Eye (tissue), 1 donor: ENCODE measurements at places on chromosomes 1 and 21.

DNA sequence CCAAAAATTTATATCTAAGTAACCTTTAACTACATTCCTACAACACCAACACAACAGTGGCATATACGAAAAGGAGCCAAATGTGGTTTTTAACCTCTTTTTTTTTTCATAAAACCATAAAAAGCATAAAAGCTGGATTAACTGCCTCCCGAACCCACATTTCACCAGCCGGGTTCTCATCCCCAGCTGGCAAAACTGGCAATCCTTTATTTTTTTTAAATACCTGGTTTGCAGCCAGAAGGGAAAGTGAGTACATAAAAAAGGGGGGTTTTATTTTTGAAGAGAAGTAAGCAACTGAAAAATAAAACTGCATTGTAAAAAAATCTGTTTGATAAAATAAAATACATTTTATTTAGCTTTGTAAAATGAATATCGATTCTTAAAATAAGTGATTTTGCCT is 295.4 kb downstream of the AKT3 start:
- DNase-seq: no peak

DNA sequence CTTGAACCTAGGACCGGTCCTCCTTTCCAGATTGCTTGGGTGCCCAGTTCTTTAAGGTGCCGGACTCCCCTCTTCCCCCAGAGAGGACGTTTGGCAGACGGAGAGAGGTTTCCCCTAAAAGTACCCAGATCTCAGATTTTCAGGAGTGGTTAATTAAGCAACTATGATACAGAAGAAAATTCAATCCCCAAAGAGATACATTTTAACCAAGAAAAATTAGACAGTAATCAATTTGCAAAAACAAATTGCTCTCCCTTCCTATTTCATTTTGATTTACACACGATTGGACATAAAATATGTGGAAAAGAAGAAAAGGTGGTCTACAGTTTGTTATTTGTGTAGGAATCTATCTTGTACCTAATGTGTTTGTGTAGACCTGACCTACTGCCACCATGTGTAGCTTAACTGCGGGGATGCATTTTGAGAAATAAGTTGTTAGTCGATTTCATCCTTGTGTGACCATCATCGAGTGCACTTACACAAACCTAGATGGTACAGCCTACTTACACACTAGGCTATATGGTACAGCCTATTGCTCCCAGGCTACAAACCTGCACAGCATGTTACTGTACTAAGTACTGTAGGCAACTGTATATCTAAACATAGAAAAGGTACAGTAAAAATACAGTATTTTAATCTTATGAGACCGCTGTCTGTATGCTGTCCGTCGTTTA is 755 bp downstream of the RPAP2 start:
- no peak for DNase-seq

DNA sequence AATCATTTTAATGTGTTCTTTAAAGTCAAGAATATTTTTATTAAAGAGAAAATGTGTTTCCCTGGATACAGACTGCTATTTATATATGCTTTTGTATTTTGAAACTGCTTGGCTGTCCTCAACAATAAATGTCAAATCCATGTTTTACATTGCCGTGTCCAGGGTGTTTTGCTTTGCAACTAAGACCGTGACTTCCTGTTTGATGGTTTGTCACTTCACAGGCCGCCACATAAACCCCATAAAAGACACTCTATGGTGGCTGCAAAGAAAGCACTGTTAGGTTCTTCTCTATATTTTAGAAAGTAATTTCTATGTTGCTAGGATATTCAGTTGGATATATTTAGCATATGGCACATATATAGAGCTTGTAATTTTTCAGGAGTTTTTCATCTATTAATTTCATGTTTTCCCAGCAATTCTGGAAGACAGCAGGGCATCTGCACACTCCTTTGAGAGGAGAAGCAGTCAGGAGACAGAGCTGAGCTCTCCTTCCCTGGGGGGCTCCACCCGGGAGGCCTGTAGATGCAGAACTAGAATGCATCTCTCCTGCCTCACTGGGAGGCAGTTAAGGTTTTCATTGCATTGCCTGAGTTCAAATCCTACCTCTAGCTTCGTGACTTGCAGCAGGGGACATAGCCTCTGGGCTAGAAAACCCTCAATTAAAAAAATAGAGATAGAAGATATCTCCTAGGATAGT is 33.1 kb downstream of the PRDM2 start:
- DNase-seq: no peak

- DNase-seq: no peak
These were observed 10.4 kb upstream of the C2CD2 start for GRCh38 chr21:41964171-41964570.

DNA sequence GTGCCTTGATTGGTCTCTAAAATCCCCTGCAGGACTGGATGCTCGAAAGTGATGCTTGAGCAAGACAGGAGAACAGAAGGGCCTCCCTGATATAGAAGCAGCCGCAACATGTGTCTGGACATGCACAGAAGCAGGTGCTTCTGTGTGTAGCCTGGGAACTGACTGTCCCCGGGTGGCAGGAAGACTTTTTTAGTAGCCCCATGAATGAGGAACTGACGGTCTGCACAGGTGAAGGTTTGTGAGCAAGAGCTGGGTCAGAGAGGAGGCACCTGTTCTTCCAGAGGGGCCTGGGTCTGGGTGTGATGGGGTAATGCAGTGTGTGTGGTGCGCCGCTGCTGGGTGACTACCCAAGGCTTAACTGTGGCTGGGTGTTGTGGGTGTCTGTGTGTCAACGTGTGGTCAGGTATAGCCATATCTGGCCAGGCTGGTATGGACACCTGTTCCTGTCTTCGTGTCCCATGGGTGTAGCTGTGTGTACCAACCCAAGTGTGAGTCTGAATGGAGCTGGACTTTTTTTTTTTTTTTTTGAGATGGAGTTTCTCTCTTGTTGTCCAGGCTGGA is 39.1 kb upstream of the FOXO6 start:
- no peak for DNase-seq

DNA sequence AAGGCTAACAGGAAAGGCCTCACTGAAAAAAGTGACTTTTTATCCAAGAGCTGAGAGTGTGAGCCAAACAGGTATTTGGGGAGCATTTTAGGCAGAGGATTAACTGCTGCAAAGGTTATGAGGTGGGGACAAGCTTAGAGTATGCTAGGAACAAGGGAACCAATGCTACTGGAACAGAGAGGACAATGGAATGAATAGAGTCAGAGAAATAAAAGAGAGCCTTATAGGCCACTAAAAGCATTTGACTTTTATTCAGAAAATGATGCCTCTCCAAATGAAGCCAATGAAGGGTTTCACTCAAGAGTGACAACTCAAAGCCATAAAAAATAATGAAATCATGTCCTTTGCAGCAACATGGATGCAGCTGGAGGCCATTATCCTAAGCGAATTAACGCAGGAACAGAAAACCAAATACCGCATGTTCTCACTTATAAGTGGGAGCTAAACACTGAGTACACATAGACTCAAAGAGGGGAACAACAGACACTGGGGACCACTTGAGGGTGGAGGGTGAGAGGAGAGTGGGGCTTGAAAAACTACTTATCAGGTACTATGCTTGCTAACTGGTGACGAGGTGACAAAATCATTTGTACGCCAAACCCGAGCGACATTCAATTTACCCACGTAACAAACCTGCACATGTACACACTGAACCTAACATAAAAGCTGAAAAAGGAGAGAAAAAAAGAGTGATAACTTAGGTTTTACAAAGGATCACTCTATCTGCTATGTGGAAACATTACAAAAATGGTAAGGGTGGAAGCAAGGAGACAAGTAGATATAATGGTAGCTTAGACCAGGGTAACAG is 11.1 kb downstream of the PTP4A2 start:
- DNase-seq: no peak

- no peak for DNase-seq
These were observed 9.6 kb upstream of the SIM2 start for GRCh38 chr21:36689324-36689723.

GRCh38 chr1:42978317-42979035 is 19.8 kb upstream of the SLC2A1 start:
- DNase-seq: no peak

- no peak for DNase-seq
These were observed 18.5 kb upstream of the BTG3 start for GRCh38 chr21:17631195-17631594.

- DNase-seq: peak; percentile 44
These were observed 425.7 kb upstream of the USP24 start for GRCh38 chr1:55640708-55641473.

DNA sequence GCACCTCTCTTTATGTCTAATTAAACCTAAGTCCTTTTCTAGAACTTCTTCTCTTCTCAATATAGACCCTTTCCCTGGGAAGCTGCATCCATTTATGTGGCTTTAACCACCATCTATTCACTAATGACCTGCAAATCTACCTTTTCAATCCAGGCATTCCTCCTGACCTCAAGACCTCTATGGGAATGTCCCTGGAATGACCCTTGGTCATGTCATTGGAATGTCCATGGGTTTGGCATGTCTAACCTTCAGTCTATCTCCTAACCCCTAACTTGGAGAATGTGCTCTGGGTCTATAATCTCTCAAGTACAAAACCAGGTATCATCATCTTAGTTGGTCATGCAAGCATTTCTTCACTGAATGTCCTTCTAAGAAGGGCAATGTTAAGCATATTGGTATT is 196.1 kb downstream of the KCNH1 start:
- no peak for DNase-seq

- DNase-seq: no peak
These were observed 3.5 kb downstream of the PPM1J start for GRCh38 chr1:112711670-112712069.

DNA sequence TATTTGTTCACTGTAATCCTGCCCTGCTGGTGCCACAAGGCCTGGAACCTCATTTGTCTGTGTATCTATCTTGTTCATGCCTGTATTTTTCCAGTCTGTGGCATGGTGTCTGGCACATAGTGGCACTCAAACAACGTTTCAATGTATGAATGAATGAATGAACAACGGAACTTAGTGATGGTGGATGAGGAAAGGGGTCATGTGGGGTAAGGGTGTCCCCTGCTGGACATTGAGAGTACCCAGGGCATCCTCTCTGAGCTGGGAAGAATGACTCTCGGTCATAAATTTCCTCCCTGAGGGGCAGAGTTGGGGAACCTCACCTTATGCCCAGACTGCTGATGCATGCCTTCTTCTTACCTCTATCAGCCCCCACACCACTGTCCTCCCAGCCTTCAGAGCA is 18.9 kb upstream of the ZNF683 start:
- DNase-seq: peak; percentile 34

DNA sequence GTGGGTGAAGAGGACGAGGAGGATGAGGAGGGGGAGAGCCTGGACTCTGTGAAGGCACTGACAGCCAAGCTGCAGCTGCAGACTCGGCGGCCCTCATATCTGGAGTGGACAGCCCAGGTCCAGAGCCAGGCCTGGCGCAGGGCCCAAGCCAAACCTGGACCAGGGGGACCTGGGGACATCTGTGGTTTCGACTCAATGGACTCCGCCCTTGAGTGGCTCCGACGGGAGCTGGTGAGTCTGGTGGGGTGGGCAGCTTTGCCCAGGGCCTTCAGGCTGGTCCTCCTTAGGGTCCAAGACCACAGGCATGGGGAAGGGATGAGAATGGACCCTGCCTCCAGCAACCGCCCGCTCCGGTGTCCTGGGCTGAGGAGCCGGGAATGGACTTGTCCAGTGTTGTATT is 430 bp downstream of the FAM167B start:
- DNase-seq: no peak

DNA sequence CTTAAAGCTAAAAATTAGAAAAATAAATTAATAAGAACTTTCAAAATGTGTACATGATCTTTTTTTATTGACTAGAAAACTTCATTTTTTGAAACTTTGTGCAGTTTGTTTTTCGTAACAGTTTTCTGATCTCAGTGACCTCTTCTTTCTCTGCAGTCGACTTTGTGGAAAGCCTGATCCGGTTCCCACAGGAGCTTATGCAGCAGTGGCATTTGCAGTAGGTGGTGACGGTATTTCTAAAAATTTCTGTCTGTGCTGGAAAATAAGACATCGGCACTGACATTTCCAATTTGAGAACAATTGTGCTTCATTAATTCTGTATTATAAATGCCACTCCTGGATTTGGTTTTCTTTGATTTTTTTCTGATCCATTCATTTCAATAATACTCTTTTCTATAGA is 68.8 kb downstream of the CLDN17 start:
- DNase-seq: no peak

GRCh38 chr1:180646093-180646492 is 14.3 kb downstream of the XPR1 start:
- no peak for DNase-seq

- no peak for DNase-seq
These were observed 37.3 kb upstream of the IRF2BP2 start for GRCh38 chr1:234647245-234647644.

- no peak for DNase-seq
These were observed 484.1 kb upstream of the NFIA start for GRCh38 chr1:60598041-60598910.

DNA sequence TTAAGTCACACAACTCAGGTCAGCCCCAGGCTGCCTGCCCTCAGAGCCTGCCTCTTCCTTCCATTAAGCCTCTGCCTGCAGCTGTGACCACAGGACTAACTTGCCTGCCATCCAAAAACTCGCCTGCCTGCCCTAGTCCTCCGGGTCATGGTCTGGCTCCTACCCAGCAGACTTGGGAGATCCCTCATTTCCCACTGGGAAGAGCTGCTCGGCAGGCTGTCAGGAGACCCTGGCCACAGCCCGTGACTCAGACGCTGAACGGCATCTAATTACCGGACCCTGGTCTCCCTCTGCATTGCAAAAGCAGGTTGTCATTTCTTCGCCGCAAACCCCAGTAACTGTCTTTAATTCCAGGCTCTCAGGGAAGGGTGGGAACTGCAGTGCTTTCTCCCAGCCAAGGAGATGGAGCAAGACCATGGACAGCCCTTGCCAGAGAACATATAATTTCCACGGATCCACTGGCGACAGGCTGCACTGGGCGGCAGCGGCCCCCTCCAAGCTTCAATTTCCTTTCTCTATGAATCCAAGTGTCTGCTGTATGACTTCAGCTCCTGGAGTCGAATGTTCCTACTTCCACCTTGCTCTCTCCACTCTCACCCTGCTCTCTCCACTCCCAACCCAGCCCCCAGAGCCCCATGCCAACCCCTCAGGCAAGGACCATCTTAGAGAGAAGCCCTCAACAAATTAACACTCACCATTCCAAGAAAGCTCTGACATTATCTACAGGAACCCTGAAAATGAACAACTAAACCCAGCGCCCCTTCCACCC is 20.4 kb downstream of the OLFML2B start:
- peak; percentile 18 for DNase-seq

- DNase-seq: peak; percentile 68
These were observed 63.5 kb upstream of the OLIG2 start for GRCh38 chr21:32962268-32962667.

GRCh38 chr1:112317611-112318062 is 78.4 kb upstream of the CTTNBP2NL start:
- DNase-seq: peak; percentile 18
